ENCODE measurements at places on chromosomes 5 and 9. TPM values are rescaled to one million over a fixed set of nuclear protein-coding genes. Genes with fewer than 3 reads are reported as not detected.

DNA sequence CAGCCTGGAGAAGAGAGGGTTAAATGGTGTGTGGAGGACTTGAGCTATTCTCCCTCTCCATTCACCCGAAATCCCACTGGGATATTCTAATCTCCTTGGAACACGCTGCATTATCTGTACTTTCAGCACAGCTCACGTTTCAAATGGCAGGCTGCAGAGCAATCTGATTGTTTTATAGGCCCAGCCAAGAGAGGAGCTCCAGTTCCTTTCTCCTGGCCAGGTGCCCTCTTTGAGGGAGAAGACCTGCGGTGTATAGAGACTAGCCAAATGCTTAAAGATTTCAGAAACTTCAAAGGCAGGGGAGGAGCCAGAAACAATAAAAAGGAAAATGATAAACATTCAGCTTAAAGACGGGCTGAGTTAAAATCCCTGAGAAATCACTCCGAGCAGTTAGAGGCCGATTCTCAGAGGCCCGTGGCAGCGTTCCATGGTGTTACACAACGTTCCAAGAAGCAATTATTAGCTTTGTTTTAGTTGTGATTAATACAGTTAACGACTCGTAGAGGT lies 564.0 kb upstream of the KLF4 start:
- peak; percentile 73 for DNase-seq

DNA sequence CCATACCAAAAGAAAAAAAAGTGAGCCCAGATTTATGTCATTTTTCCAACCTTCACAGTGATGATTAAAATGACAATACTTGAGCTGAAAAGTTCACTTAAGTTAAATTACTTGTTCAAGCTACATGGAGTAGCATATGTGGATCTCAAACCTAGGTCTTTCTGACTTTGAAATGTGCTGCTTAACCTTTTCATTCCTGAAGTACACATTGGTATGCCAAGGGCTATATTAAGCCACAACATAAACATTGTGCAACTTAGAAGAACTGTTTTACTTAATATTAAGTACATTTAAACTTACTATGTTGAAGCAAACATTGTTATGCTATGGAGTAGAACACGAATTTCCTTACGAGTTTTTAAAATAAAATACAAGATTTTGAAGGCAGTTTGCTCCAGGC lies 105.0 kb downstream of the GIN1 start:
- DNase-seq, result no peak

GRCh38 chr5:101687349-101687985 lies 608.6 kb downstream of the SLCO4C1 start:
- no peak for DNase-seq

Gene NMUR2
- not detected for total RNA-seq

- DNase-seq, result no peak
Observed at GRCh38 chr5:161697001-161697400, 11.5 kb downstream of the GABRA6 start.

DNA sequence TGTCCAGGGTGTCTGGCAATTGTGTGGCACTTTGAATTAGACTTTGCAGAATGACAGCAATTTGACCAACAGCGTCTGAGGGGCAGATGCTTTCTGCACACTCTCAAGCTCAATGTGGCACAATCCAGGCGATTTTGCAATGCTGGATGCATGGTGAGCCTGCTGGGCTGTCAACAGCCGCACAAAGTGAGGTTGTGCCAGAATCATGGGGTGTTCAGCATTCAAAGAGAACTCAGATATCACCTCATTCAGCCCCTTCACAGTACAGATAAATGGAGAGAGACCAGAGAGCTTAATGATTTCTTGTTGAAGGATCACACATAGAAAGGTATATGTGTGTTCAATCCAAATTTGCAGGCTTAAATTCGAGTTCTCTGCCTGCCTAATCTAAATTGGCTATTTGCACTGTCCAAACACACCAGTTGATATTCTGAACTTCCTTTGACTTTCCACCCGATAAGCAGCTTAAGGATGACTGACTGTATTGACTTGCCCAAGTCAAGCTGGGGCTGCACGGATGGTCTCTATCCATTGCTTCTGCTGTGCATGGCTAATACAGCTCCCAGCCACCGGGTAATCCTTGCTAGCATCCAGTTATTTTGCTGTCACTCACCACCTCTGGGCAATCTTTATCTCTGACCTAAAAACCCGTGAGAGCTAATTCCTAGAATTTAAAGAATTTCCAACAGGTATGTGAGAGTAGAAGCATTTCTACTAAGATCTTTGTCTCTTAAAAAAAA lies 157.9 kb upstream of the TAS2R1 start:
- DNase-seq, result no peak

Gene LMX1B
- 0.35 TPM for total RNA-seq

DNA sequence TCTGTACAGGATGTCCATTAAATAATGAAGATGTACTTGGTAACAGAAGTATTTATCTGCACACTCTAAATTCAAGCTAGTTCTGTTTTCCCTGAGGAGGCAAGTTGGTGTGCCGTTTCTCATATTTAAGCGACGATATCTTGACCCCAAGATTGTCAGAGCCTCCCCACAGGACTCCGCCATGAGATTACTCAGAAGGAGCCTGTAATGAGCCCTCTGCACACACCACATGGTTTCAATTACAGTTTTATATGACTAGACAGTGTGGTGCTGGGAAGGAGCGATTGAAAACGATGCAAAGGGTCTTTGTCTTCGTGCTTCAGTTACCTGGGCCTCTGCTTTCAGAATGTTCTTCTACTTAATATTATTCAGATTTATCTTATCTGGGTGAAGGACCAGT lies 840.4 kb upstream of the WWC1 start:
- no peak for DNase-seq
